ENCODE measurements at places on chromosomes 5 and 9. TPM values are rescaled to one million over a fixed set of nuclear protein-coding genes. Genes with fewer than 3 reads are reported as not detected.

- DNase-seq: no peak
These were observed 489.1 kb downstream of the KCTD16 start for GRCh38 chr5:144659634-144660227.

DNA sequence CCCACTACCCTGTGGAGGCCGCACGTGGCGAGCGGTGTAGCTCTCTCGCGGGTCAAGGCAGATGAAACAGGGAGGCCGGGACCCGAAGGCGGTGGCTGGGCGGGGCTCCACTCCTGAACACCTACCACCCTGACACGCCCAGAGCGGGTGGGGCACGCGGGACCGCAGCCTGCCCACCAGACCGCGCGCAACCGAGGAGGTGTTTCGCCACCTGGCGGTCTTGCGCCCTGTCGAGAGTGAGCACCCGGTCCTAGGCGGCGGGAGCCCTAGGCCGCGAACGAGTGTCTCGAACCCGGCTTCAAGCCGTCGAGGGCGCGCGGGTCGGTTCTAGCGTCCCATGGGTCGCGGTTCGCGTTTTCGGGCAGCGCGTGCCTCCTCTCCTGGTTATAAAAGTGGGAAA is 2.2 kb upstream of the EXOSC3 start:
- peak; percentile 18 for DNase-seq

GRCh38 chr5:58462154-58462553 is 2.3 kb upstream of the PLK2 start:
- no peak for DNase-seq

DNA sequence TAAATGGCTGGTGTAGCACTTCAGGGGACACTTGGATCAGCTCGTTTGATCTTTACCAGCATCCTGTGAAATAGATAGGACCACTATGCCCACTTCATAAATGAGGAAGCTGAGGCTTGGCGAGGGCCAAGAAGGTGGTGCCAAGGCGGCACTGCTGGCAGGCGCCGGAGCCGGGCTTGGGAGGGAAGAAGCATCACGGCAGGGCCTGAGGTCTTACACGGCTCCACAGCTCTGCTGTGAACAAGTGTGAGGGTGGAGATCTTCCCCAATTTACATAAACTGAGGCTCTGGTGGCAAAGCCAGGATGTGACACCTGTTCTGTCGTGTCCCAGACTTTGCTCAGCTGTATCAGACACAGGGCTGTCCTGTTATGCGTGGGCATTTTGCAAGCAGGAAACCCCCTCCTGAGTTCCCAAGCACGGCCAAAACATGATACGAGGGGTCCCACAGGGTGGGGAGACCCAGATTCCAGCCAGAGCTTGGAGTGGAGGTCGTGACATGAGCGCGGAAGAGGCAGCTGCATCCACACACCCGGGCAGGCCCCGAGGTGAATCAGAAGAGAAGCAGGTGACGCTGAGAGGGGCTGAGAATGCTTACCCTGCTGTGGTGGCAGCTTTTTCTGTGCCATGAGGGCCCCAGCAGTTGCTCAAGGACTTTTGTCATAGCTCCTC is 117.5 kb upstream of the BOD1 start:
- DNase-seq: no peak

DNA sequence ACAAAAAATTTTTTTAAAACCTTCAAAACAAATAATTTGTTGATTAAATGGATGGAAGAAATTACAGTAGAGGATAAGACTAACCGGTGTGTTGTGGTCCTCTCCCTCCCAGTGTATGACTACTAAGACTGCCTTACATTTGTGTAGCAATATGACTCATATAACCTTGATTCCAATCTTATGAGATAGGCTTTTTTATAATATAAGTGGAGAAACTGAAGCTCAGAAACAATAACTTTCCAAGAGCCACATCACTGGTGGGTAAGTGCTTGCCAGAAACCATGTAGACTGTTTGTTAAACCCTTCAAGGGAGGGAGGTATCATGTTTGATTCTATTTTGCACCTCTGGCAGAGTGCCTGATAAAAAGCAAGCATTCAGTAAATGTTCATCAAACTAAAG is 47.5 kb downstream of the NLN start:
- DNase-seq: no peak

DNA sequence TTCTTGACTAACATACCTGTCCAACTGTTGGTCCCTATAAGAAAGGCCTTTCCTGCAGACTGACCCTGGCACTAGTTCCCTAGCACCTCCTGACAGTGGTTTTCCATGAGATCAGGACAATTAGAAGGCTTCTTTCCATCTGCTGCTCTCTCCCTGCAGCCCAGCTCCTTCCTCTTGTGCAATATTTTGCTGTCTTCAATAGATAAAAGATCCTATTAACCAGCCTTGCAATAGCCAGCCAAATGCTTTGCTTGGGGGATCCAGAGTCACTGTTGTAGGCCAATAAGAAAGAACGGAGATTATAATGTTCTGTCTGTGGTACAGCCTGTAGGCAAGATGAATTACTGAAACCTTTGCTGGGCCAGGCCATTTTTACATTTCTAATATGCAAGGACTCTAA is 18.4 kb upstream of the NME5 start:
- DNase-seq: no peak

- no peak for DNase-seq
These were observed 1.7 kb upstream of the SPRY4 start for GRCh38 chr5:142326480-142326938.

DNA sequence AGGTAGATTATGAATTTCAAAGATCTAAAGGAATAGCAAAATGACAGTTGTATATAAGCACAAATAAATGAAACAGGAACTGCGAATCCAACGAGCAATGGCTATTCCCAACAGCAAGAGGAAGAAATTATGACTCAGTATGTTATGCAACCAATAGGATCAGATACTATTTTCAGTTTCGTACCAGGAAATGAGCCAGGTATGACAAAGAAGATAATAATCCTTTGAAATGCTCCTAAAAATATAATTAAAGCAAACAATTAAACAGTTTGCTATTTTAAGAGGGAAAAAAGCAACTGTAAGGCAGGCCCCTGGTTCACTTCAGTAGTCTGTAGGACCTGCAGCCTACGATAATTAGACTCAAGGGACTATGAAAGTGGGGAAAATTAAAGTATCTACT is 58.9 kb downstream of the AUH start:
- no peak for DNase-seq

GRCh38 chr5:90386099-90386710 is 23.4 kb downstream of the CETN3 start:
- no peak for DNase-seq

GRCh38 chr5:139693676-139694364 is 45.7 kb downstream of the CXXC5 start:
- DNase-seq: no peak

DNA sequence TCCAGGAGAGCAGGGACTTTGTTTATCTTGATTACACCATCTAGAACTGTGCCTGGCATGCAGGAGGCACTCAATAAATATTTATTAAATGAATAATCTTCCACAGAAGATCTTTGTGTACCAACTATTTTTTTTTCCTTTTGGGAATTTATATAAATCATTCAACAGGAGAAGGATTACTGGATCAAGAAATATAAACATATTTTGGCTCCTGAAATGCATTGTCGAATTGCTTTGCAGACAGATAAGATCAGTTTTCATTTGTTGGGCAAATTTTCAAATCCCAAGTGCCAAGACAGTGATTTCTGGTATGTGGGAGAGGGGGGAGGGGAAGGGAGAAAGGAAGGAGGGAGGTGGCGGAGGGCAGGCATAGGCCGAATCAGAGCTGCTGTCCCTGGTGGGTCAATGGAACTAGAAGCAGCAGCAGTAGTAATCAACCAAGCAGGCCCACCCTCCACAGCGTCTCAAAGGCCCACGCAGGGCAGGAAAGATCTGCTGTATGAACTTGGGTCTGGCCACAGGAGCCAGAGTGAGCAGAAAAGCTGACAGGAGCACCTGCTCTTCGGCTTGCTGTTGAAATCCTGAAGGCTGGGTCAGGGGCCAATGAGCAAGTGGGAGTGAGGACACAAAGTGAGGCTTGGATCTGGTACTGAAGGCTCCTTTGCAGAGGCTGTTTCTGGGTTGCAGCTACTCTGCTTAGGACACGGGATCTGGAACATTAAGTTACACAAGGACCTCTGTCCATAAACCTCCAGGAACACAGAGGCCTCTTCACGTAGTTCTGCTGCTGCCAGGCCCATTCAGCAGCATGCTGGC is 15.8 kb upstream of the TRAF1 start:
- DNase-seq: no peak

- no peak for DNase-seq
These were observed 41.3 kb downstream of the IRX2 start for GRCh38 chr5:2709976-2710689.

- no peak for DNase-seq
These were observed 707 bp downstream of the RMND5B start for GRCh38 chr5:178131446-178131996.

DNA sequence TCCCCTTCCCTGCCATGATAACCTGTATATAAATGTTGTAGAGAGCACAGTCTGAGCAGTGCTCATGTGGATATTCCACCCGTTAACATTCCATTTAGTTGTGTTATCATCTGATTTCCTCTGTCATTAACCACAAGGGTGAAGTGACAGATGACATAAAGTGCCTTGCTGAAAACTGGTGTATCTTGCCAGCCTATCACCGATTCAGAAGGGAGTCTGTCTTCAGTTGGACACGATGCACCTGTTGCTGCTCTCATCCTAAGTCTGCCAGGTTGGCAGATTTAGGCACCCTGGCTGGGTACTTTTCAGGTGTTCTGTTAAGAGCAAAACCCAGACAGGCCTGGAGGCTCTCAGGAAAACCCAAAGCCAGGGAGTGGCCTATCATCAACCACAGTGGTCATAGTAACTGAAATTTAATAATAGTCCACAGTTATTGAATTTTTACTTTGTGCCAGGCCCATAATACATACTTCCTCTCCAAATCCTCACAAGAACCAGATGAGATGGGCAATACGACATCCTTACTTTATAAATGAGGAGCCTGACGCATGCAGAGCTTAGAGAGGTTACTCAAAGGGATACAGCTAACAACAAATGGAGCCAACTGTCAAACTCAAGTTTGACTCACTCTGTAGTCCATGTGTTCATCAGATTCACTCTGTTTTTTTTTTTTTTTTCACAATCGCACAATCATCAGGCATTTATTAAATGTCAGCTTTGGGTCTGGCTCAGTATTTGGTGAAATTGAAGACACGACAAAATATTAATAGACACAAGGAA is 100.7 kb upstream of the SPRY4 start:
- DNase-seq: no peak

GDA gene
- total RNA-seq: not detected

PTGES gene
- not detected for total RNA-seq

OTP gene
- total RNA-seq: not detected

NTMT1 gene
- 64.6 TPM for total RNA-seq

WDR36 gene
- 43.5 TPM for total RNA-seq

GABRB2 gene
- not detected for total RNA-seq

SLC27A6 gene
- total RNA-seq: not detected

NRG2 gene
- not detected for total RNA-seq

PCDHB11 gene
- not detected for total RNA-seq

TSLP gene
- total RNA-seq: 0.55 TPM

IFNE gene
- not detected for total RNA-seq

CD14 gene
- 0.62 TPM for total RNA-seq

Data from activated CD4-positive, alpha-beta memory T cell treated with anti-CD3 and anti-CD28 coated beads for 36 hours (primary cell).